ENCODE measurements at places on chromosomes 12 and 14.

GRCh38 chr14:34179727-34180126 is 228.9 kb upstream of the EGLN3 start:
- DNase-seq = no peak

- DNase-seq = no peak
These were observed 28.8 kb downstream of the SERPINA3 start for GRCh38 chr14:94640721-94641631.

DNA sequence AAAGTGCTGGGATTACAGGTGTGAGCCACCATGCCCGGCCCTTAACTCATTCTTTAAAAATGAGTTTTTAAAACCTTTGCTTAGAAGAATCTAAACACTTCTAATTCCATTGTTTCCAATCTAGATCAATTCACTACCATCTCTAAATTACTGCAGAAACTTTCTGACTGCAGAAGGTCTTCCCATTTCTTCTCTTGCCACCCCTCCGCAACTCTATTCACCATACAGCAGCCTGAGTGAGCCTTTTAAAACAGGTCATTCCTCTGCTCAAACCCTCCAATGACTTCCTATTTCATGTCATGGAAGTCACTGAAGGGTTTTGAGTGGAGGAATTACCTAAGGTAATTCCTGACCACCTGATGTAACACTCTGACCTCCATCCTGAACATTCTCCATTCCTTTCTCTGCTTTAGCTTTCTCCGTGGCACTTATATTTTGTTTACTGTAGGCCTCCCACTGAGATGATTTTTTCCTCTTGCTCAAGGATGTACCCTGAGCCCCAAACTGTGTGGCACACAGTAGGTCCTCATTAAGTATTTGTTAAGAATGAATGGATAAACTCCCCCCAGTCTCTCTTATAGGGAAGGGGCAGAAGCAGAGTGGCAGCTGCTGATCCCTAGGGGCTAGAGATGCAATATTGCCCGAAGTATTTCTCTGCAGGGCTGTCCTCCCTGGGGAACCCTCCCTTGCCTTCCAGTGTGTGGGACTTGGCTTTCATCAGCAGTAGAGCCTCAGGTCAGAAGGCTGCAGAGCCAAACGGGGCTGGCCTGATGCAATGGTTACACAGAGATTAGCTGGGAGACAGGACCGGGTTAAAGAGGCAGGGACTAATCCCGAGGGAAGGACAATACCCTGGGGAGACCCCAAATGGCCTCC is 1.2 kb downstream of the DDIT3 start:
- no peak for DNase-seq

GRCh38 chr14:105496831-105497591 is 6.0 kb downstream of the TEDC1 start:
- DNase-seq = no peak

- no peak for DNase-seq
These were observed 7.2 kb downstream of the SLC38A1 start for GRCh38 chr12:46261646-46262045.

Measured in stimulated activated CD8-positive, alpha-beta memory T cell treated with anti-CD3 and anti-CD28 coated beads, Interleukin-2, amount 100 ng/mL, for 1 hour (primary cell).